ENCODE measurements at places on chromosomes 5 and 9.

GRCh38 chr9:87613265-87614111 is 112.4 kb upstream of the CTSL start:
- DNase-seq = no peak

GRCh38 chr5:139178935-139179334 is 19.2 kb downstream of the SIL1 start:
- DNase-seq = no peak

DNA sequence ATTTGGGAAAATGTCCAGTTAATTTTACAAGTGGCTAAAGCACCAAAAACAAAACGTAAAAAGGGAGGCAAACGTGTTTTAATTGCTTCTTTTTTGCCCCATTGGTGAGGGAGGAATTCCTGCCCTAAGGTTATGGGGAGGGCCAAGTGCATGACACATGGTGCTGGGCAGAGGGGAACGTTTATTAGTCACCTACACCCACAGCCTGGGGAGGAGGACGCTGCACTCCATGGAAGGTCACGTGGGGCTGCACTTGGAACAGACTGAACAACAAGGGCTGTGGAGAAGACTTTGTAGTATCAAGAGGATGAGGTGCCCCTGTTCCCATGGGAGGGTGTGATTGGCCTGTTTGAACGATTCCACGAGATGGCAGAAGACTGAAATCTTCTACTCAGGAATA is 13.7 kb upstream of the ADAMTS16 start:
- DNase-seq = peak; percentile 33

DNA sequence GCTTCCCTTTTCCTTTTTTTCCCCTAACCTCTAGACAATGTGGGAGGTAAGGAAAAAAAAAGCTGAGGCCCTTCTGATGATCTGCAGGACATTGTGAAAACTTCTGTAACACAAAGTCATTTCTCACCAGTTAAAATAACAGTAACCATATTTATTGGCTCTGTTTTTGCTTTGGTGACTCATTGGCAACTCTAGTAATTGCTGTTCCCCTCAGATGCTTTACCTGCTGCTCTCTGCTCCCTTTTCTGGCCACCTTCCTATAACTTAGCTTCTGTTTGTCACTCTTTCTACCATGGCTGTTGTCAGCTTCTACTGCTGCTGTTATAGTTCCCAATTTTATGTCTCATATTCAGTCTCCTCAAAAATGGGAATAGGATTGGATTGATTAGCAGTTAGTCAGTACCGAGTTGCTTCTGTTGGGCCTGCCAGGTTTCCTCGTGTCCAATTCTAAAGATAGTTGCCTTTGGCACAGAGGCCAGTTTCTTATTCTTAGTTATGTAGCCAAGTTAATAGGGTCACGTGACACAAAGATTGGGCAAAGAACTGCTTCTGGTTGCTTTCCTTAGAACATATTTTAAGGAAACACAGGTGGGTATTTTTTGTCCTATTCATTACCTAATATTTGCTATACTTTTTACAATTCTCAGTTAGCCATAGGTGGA is 16.8 kb downstream of the SCAMP1 start:
- DNase-seq = no peak

GRCh38 chr9:10876333-10876732 is 263.5 kb upstream of the PTPRD start:
- DNase-seq = no peak

DNA sequence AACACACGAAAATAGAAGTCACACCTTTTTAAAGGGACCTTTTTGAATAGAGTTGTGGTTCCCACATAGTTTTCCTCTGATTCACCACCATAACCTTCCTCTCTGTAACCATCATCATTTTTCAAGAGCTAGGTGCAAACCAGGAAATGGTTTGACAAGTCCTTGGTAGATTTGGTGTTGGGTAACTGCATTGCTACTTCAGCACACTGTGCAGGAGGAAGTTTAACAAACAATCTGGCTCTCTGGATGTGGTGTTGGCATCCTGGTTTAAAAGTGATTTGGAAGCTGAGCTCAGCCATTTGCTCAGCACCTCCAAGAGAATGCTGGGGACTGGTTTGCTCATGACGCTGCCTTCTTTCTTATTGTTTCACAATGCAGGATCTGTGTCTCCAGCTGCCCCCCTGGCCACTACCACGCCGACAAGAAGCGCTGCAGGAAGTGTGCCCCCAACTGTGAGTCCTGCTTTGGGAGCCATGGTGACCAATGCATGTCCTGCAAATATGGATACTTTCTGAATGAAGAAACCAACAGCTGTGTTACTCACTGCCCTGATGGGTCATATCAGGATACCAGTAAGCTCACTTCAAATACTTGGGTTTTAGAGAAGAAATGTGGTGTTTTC is 213.1 kb downstream of the RFK start:
- DNase-seq = no peak

- DNase-seq = no peak
These were observed 800.9 kb downstream of the CDH9 start for GRCh38 chr5:26237489-26237888.

- DNase-seq = no peak
These were observed 23.6 kb upstream of the CAST start for GRCh38 chr5:96638561-96638960.

DNA sequence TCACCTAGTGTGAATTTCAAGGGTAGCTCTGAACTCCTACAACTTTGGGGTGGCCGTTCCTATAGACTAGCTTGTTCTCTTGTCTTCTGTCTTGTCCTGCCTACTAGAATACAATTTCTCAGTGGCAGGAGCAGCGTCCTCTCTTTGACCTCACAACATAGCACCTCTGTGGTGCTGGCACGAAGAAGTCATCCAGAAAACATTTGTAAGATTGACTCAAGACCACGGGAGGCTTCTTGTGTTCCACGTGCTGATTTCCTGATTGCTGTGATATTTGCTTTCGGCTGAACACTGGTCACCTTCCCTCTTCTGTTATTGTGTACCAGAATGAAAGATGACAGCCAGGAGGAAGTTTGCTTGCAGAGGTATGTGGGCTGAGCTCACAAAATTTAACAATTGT is 27.0 kb downstream of the SLC1A1 start:
- DNase-seq = no peak

DNA sequence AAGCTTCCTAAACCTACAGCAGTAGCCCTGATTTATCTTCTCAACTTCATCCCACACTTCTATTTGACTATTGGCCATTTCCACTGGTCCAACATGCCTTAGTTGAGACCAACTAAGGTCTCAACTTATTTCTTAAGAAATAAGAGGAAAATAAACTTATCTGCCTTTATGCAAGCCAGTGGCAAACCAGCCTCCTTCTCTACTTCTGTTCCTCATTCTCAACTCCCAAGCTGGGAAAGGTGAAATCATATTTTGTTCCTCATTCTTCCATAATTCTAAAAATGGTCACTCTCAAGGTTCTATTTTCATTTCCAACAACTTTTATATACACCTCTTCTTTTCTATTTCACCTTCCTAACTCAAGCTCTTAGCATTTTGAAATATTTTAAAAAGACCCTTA is 149.6 kb upstream of the C9orf72 start:
- DNase-seq = no peak

GRCh38 chr5:44048276-44048984 is 340.8 kb downstream of the FGF10 start:
- DNase-seq = no peak

DNA sequence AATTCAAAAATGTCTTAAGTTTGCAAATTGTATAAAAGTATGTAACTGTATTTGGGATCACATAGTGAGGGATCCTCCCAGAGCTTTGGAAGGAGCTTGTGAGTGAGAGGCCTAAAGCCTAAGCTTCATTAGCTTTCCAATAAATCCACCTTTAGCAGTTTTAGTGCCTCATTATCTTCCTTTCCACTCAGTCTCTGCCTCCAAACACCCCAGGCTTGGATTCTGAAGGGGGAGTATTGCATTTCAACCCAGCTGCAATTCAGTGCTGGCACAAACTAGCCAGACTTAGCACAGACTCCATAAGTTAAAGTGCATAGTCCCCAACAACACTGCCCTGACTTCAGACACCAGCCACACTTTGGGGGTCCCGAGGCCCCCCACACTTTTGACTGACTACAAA is 113.5 kb downstream of the SMARCA2 start:
- no peak for DNase-seq

Data from HS-27A (cell line).